EL (cell line): ENCODE measurements at places on chromosomes 7 and 10.
A peak's percentile ranks its signal among the peaks of the same experiment; 100 is the strongest.

DNA sequence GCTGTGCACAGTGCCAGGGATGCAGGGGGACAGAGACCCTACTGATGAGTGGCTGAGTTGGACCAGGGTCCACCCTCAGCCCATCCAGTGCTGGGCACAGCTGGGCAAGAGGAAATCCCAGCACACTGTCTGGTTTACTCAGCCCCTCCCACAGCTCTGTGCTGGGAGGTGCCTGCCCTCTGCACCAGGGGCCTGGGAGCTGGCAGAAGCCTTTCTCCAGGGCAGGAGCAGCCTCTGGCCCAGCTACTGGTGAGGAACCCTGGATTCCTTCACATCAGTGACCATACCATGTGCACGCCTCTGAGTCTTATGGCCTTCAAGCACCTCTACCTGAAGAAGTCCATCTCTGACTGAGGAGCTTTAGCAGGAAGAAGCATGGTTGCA lies 25.9 kb upstream of the C10orf71 start:
- no peak for DNase-seq

DNA sequence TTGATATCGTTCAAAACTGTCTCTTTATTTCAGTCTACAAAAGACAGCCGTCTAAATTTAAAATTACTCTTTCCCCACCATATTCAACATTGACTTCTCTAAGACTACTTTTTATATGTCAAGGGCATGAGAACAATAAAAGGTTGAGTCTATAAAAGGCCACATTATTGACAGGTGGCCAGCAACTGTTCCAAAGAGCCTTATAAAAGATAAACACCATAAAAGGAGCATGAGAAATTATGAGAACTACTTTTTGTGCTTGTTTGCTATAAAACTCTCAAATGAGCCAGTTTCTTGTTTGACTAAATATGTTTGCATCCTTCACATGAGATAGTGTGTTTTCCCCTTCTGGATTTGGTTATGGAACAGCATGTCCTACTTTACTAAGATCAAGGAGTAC lies 189.2 kb downstream of the THSD7A start:
- DNase-seq = no peak

GRCh38 chr7:158587162-158588084 lies at the start of gene PTPRN2:
Gene PTPRN2 (minus strand): TSS chr7:158587823.
- DNase-seq = peak; percentile 45

DNA sequence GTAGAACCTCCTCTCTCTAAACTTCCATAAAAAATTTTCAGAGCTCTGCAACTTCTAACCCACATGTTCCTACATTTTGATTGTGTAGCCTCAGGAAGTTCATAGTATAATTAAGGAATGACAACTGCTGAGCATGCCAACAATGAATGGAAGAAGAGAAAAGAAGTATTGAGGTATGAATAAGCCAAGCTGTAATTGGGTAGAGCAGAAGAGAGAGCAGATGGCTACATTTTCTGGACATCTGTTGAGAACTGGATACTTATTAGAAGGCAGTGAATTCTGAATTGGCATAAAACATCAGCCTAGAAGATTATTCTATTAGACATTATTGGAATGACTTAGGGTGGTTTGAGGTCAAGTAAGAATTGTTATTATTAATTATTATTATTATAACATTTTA lies 728.3 kb upstream of the PHF14 start:
- no peak for DNase-seq

GRCh38 chr10:61752111-61753011 lies 89.6 kb downstream of the CABCOCO1 start:
- peak; percentile 72 for DNase-seq

DNA sequence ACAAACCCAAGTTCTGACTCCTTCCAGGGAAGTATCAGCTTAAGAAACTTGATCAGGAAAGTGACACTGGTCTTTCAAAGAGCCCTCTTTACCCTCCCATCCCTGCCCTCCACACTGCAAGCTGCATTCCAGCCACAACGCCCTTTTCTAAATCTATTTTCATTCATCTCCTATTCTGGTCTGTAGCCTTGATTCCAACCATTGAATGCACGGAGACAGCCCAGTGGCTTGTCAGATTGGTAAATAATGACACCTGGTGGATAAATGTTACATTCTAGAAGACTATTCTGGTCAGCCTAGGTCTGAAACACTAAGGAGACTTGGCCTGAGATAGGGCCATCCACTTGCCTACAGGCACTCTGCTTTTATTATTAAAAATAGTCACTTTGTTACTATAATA lies 20.9 kb downstream of the MORN4 start:
- peak; percentile 55 for DNase-seq

DNA sequence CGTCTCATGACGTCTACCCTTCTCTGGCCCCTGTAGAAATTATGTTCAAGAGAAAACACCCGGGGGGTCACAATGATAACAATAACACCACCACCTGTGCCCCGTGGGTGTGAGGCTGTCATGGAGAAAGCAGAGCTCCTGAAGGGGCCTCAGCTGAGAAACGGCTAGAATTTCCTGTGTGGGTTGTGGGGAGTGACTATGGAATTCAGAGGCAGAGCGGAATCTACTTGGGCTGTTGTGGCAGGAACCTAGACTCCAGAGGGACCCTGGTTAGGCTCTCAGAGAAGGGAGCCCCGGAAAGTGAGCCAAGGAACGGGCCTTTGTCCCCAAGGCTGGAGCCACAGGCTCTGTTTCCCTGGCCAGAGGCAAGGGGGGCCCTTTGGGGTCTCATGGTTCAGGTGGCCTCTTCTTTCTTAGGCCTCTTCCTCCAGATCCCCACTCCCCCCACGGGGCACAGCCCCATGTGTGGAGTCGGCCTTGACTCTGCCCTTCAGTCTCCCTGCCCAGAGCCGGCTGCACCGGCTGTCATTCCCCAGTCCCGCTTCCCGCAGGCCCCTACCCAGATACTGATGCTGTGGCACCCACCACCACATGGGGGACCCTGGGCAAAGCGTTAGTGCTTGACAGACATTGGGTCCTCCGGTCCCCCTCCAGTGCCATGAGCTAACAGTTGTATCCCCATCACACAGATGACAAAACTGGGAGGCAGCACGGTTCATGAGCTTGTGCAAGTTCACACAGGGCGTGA lies 6.5 kb upstream of the GIMAP8 start:
- no peak for DNase-seq

- no peak for DNase-seq
Observed at GRCh38 chr10:111837985-111838384, 345.6 kb downstream of the GPAM start.

DNA sequence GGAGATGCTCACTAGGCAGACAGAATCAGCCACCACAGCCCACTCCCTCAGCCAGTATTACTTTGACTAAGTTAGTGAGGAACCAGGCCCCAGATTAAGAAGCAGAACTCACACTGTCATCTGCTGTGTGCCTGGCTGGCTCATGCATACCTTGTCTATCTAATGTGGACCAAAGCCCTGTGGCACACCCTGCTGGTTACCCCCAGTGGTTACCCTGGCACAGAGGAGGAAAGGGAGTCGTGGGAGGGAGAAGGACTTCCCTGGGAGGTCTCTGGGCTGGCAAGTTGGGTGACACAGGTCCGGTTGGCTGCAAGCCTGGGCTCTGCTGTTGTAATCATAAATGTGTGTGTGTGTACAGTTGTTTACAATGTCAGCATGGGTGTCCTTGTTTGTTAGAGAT lies 7.5 kb upstream of the SH2D4B start:
- DNase-seq = peak; percentile 46

DNA sequence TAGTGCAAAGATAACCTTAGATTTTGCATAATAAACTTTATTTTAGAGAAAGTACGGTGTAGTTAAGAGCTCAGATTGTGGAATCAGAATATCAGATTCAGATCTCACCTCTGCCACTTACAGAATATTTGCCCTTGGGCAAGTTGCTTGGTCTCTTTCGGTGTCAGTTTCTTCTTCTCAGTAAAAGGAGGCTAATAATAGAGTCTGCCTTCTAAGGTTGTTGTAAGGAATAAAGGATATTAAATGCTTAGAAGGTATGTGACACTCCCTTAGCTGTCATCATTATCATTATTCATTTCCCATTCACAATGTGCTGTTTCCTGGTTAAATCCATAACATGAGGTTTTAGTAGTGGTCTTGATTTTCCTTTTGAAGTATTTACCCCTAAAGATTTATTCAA lies 42.2 kb downstream of the MPLKIP start:
- DNase-seq = no peak

DNA sequence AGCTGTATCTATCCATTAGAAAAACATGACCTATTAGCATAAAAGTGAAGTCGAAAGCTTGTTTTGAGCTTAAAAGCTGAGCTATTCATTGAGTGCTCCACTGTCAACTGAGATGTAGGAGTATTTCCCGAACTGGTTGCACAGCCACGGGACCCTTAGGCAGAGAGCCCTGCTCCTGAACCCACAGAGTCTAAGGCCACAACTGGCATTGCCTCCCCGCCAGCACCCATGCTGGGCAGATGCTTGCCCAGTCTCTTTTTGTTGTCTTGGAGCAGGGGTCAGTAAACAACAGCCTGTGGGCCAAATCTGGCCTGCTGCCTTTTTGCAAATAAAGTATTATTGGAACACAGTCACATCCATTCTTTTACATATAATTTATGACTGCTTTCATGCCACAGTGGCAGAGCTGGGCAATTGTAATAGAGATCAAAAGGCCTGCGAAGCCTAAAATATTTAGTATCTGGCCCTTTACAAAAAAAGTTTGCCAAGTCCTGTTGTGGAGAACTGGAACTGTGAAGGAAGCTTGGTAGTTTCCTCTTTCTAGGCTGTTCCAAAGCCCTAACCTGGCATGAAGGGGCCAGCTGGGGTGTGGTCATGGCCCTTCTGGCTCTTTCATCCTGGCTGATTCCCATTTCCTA lies 58.4 kb upstream of the WAPL start:
- no peak for DNase-seq

GRCh38 chr10:50506861-50507573 lies 116.7 kb downstream of the SGMS1 start:
- no peak for DNase-seq

- no peak for DNase-seq
Observed at GRCh38 chr10:77698267-77698931, 60.8 kb upstream of the KCNMA1 start.

DNA sequence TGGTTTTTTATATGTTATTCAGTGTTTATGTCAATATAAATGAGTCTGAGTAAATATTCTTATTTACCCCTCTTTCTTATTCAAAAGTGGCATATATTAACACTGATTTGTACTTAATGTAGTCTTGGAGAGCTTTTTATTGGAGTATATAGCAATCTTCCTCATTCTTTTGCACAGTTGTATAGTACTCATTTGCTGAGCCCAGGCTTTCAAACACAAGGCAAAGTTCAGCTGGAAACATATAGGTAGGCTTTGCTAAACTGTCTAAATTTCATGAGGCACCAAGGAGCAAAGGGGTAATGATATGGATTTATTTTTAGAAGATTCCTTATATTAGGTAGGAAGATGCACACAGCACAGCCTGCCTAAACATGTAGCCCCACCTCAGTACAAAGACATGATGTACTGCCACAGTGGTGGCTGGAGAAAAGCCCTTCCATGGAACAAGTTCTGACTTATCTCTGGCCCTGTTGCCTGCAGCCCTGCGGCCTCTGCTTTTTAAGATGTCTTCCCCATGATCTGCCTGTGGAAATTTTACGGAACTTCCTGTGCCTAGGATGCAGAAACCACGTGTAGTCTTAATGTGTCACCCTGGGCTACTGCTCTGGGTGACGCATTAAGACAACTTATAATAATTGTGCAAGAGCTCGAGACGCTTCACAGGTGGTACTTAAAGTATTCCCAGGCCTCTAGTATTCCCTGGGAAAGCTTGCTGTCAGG lies 9.6 kb upstream of the PDCD4 start:
- DNase-seq = no peak
